ENCODE measurements at places on chromosomes 3 and 15.

- DNase-seq: no peak
Measured at GRCh38 chr3:22101351-22101750, 350.3 kb upstream of the ZNF385D start.

DNA sequence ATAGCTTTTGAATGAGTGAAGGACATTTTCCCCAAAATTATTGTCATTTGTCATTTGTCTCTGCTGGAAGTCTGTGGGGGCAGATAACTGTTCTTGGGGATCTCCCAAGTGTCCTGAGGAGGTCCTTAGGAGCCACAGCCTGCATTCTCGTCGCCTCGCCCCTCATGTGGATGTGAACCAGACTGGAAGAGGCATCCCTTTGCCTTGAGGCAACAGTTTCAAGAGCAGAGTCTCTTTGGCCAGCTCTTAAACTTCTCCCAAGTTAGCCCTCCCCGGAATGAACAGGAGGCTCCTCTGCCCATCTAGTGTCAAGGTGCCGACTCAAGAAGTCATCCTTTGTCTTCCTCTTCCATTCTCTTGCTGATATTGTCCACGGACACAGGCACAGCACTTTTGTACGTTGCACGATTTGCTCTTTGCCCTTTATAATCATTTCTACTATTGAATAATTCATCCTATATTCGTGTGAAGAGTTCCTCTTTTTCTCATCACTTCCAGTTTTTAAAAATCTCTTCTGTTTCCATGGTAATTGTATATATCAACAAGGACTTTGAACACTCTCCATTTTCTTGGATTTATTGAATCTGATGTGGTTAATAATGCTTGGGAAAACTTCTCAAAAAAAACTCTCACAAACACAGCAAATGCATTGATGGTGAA is 40.8 kb upstream of the CD47 start:
- no peak for DNase-seq

DNA sequence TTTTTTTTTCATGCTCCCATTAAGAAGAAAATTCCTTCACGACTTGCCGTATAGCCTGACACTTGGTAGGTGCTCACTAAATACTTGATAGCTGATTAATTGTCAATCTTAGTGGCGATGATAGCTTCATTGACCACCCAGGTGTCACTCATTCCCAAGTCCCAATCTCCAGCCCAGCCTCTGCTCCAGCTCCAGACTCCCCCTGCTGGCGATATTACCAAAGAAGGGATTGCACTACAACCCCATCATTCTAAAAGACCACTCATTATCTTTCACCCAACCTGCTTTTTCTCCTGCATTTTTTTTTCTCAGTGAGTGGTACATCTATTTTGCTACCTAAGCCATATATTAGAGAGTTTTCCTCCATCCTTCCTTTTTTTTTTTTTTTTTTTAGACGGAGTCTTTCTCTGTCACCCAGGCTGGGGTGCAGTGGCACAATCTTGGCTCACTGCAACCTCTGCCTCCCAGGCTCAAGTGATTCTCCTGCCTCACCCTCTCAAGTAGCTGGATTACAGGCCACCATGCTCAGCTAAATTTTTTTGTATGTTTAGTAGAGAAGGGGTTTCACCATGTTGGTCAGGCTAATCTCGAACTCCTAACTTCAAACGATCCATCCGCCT is 19.5 kb upstream of the COMMD2 start:
- peak; percentile 64 for DNase-seq

- DNase-seq: no peak
Measured at GRCh38 chr3:2354702-2355101, 256.0 kb downstream of the CNTN4 start.

GRCh38 chr3:189236352-189236751 is 64.6 kb downstream of the TPRG1 start:
- DNase-seq: no peak

DNA sequence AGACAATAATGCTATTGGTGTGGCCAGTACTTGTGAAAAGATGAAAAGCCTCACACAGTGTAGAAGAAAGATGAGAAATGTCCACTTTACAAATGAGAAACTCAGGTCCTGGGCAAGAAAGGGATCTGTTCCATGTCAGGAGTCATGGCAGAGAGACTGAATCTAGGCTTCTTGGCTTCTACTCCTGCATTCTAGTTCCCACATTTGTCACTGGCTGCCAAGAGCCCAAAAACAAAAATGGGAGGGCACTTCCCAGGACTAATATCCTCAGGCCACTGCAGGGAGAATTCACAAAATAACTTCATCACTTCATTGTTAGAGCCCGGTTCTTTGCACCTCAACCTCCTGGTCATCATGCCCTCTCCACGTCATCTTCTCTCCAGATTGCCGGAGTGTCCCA is 337.5 kb downstream of the NTRK3 start:
- DNase-seq: no peak

DNA sequence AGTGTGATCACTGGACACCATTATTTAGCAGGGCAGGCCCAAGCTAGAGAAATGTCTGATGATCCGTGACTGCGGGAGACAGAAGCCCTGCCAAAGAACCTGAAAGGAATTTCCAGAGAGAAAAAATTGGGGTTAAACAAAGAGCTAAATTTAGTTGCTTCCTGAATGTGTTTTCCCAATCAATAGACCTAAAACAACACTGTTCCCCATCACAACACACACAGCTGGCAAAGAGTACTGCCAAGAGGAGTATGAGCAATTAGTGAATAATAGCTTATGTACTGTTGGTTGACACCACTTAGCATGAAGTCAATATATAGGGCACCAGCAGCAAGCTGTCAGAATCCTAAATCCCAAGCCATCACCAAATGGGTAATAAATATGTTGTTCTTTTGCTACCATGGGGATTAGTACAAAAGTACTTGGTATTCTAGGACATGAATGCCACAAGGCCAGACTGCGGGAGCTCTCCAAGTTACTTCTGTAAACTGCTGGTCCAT is 35.7 kb downstream of the CLK3 start:
- DNase-seq: peak; percentile 16

GRCh38 chr3:64266065-64266931 is 41.0 kb upstream of the PRICKLE2 start:
- DNase-seq: no peak

- DNase-seq: no peak
Measured at GRCh38 chr3:27699067-27699466, 23.1 kb downstream of the EOMES start.

- no peak for DNase-seq
Measured at GRCh38 chr3:62361824-62362223, 11.5 kb downstream of the FEZF2 start.

DNA sequence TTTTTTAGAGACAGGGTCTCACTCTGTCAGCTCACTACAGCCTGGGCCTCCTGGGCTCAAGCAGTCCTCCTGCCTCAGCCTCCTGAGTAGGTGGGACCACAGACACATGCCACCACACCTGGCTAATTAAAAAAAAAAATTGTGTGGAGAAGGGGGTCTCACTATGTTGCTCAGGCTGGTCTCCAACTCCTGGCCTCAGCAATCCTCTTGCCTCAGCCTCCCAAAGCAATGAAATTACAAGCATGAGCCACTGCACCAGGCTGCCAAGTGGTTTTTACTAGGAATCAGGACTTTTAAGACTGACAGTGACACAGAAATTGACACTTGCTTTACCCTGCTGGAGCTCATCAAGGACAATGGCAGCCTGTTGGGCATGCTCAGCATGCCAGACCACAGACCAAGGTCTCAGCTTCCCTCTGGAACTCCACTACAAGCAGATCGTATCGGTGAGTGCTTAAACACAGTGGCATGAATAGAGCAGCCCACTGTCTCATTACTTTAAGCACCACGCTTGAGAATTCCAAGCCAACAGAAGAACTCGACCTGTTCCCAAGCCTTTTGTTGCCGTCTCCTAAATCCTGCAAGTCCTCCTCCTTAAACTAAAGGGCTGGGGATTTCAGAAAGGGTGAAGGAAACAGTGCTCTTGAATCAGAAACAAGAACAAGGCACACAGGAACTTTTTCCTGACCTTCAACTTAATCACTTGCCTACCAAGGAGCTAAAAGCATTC is 41.4 kb downstream of the EOMES start:
- DNase-seq: no peak

- DNase-seq: no peak
Measured at GRCh38 chr3:128366652-128367051, 100.0 kb downstream of the DNAJB8 start.

GRCh38 chr15:77695961-77696582 is 63.4 kb upstream of the LINGO1 start:
- DNase-seq: no peak

DNA sequence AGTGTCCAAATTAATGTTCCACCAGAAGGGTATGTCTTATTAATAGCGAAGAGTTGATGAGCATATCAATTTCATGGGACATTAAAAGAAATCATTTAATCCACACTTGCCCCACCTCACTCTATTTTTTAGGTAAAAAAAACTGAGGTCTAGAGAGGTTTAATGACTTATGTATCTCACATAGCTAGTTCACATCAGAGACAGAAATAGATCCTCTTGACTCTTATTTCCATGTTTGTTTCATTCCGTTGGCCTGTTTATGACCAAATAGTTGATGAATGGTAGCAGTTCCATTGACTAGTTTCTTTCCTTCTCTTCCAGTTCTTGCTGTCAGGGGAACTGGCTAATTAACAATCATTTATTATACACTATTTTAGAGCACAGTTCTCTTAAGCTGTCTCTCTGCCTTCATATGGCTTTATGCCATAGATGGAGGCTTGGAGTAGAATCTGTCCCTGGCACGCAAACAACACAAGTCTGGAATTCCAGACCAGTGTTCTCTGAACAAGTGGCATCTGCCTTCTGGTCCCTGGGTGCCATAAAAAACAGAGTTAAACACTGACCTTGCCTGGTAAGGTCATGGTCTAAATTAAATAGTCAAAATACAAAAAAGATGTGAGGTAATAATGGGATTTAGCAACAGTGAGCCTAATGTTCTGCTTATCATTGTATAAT is 220.0 kb upstream of the CGNL1 start:
- DNase-seq: no peak

DNA sequence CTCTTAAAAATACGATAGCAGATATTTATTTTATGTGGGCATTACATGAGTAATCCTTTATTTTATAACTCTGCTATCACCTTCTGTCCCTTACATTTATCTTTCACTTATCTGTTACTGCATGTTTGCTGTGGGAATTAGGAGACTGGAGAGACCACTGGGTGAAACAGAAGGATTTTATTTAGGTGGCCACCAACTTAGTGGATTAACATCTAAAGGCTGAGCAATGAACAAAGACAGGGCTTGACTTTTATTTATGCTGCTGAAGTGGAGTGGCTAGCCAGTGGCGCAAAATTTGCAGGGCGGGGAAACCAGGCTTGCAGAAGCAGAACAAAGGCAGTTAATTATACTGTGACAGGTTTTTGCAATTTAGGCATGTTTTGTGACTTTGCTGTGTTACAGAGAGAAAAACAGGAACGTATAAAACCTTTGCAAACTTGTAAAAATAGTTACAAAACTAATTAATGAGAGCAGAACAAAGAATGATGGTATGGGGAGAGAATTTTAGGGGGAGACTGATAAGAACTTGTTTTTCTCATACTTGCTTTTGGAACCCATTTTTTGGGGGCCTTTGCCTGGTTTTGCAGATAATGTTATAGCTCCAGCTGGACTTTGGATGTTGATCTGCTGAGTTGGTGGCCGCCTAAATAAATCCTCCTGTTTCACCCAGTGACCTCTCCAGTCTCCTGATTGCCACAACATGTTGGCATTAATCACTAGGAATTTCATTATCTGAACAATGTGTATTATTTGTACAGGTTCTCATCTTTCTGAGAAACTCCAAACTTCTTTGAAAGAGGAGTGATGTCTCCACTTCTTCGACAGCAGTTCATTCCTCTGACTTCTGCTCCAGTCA is 18.0 kb downstream of the KLHL24 start:
- DNase-seq: no peak

DNA sequence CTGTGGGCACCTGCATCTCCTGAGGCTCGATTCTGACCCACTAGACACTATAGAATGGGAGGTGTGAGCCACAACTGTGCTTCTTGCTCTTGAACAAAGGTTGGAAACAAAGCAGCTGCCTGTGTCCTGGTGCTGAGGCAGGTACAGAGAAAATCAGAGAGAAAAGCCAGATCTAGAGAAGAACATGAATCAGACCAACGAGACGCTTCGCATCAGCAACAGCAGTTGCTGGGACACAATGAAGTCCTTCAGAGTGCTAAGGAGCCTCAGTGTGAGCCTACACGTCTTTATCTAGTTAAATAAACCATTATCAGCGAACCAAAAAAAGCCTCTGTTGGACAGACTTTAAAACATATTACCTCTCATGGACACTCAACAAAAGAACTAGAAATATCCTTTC is 86.3 kb upstream of the MEX3B start:
- DNase-seq: no peak

DNA sequence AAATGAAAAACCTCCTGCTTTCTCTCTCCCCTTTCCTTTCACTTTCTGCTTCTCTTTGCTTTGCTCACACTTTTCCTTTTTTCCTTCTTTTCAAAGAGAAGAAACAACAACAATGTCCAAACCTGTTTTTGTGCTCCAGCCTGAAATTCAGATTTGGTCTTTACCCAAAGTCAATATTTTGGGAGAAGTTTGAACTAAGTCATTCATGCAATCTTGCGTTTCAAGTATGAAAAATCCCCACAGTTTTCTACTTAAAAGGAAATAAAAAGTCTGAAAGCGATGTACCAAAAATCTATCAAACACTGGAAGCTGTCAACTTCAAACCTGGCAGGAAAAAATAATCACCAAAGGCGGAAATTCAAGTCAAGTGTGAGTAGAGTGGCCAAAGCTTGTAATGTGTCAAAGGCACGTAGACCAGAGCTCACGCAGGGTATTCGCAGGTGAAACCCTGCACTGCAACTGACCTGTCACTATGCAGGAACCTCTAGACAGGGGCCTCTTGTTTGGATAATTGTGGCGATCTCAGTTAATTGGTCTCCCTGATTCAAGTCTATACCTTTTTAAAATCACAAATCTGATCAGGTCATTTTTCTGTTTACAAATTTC is 118.8 kb upstream of the GALNT15 start:
- no peak for DNase-seq

- DNase-seq: no peak
Measured at GRCh38 chr3:107524841-107525643, 2.3 kb downstream of the BBX start.

DNA sequence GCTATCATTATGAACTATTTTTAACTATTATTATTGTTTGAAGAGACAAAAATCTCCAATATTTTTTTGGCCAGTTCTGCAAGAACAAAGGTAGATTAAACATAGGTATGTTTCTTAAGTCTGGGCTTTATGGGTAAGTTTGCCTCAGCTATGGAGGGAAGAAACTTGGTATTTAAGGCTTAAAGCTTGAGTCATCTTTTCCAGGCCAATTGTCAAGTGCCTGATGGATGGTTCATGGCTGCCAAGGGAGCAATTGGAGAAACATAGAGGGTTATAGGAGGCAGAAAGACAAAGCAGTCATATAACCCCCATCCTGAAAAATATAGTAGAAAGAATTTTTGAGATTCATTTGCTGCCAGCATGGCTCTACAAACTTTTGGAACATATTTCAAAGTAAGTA is 7.2 kb upstream of the STAC start:
- DNase-seq: no peak

GRCh38 chr3:152682477-152682876 is 152.5 kb upstream of the P2RY1 start:
- no peak for DNase-seq

DNA sequence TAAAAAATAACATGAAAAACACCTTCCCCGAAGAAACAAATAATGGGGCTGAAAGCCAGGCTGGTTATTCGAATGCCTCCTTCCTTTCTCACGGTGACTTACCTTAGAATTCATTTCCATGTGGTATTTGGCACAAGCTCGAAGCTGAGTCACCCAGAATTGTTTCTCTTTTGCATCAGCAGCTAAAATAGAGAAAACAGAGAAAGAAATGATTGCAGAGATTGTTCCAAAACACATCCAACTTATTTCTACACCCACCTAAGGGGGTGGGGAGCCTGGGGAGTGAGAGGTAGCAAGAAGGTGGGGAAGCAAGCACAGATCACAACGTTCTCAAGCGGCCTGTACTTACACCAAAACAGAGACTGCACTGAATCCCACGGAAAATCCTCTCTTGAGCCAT is 104.7 kb downstream of the OSBPL10 start:
- no peak for DNase-seq

Data from NCI-H1436 (cell line).